ENCODE measurements at places on chromosomes 4 and X.

GRCh38 chrX:24333371-24333770 lies 19.5 kb upstream of the SUPT20HL2 start:
- no peak for DNase-seq

GRCh38 chrX:12026481-12026880 lies 111.8 kb upstream of the FRMPD4 start:
- no peak for DNase-seq

GRCh38 chr4:183390374-183390773 lies 54.1 kb upstream of the CDKN2AIP start:
- DNase-seq = no peak

DNA sequence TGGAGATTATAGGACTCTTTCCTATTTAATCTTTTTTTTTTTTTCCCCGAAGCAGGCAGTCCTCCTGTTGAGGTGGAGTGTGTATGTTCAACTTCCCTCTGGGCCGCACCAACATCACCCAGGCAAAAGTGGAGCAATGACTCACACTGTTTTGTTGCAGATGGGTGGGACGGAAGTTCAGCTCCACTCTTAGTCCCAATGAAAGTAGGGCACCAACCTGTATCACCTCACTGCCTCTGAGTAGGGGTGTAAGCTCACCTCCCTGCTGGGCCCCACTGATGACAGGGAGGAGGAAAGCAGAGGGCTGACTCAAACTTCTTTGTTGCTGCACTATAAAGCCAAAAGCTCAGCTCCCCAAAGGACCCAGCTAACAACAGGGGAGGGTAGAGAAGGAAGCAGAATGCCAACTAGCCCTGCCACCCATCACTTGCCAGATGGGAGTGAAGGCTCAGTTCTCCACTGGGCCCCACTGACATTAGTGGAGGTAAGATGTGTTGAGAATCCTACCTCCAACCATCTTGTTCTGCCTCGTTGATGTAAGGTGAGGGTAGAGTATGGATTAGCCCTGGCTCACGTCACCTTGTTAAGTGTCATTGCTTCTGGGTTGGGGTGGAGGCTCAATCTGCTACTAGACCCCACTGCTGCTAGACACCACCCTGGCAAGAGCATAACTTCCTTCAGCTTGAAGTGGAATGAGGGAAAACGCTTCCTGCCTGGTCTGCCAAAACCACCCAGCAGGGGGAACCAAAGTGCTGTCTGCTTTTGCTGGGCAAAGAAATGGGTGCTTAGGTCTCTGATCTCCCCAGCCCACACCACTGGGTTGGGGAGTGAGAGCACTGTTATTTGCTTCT lies 14.1 kb downstream of the RPS6KA3 start:
- peak; percentile 70 for DNase-seq

DNA sequence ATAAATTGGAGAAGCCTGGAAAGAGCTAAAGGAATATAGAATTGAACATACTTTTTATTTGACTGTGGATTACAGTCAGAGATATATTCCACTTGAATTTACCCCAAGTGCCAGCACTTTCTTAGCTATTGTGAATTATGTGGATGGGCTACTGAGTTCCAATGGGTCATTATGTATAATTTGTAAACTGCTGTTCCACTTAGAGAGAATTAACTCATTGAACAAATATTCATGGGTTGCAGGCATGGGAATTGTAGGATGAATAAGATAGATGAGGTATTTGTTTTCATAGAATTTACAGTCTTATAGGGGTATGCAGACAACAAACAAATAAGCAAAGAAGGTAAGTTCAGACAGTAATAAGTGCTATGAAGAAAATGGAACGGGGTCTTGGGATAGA lies 195.7 kb downstream of the SHROOM3 start:
- DNase-seq = no peak

DNA sequence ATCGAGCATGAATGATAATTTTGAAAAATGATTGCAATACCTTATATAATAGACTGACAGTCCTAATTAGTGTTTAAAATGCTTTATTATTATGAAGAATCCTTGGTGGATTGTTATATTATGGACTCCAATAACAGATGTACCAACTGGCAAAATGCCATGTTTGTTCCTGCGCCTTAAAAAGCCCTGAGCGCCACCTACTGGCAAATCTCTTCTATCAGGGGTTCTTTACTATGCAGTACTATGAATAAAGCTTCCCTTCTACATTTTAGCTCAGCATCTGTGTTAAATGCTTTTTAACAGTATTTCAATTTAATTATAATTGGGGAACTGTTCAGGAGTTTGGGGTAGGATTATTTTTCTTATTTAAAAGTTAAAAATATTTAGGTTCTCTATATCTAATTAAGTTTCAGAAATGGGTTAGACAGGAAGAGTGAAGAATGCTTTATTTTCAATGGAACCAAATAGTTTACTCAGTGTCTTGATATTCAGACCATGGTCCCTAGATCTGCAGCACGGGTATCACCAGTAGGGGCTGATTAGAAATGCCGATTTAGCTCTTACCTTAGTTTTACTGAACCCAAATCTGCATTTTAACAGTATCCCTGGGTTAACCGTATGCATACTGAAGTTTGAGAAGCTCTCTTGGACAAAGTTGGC lies 20.0 kb downstream of the CFAP97 start:
- peak; percentile 72 for DNase-seq

DNA sequence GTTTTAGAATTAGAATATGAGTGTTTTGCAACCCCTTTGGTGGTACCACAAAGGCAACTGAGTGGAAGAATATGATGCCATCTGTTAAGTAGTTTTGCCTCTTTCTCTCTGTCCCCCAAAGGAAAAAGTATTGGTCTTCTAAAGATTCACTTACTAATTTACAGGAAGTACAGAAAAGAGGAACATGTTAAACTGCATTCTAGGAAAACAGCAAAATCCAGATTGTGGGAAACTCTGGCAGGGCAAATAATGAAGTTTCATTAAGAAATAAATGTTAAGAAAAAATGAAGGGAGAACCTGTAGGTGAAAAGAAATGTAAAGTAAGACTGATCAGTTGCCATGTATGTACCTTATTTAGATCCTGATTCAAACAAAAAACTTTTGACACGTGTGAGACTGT lies 39.3 kb downstream of the NSUN7 start:
- no peak for DNase-seq

Measured in glutamatergic neuron (in vitro differentiated cells).